ENCODE measurements at places on chromosomes 2 and 18.

GRCh38 chr18:79321625-79322405 is 73.9 kb upstream of the NFATC1 start:
- DNase-seq = no peak

GRCh38 chr2:51490576-51491234 is 458.8 kb upstream of the NRXN1 start:
- no peak for DNase-seq

DNA sequence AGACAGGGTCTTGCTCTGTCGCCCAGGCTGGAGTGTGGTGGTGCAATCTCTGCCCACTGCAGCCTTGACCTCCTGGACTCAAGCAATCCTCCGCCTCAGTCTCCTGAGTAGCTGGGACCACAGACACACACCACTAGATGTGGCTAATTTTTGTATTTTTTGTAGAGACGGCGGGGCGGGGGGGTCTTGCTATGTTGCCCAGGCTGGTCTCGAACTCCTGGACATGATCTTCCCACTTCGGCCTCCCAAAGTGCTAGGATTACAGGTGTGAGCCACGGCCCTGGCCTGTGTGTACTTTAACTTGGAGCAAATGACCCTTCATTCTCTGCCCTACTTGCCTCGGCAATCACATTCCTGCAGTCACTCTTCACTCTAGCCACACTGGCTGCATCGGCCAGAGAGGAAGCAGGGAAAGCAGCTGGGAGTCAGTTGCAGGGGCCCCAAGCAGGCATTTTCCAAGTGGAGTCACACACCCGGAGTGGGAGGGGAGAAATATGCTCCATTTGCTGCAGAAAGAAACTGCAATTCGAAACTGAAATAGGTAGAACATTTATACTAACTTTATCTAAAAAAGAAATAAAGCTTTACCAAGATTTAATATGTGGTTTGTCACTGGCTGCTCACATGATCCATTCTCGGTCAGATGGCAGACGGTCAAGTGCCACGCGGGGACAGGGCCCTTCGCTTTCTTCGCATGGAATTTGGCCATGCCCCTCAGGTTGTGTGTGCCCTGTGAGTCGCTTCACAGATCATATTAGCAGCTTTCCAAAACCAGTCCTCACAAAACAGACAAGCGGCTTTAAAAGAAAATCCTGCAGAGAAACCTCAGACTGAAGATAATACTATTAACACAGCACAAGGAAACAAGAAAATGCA is 37.1 kb downstream of the FAM161A start:
- no peak for DNase-seq

- no peak for DNase-seq
These were observed 307.8 kb downstream of the NDUFA10 start for GRCh38 chr2:239717319-239717675.

DNA sequence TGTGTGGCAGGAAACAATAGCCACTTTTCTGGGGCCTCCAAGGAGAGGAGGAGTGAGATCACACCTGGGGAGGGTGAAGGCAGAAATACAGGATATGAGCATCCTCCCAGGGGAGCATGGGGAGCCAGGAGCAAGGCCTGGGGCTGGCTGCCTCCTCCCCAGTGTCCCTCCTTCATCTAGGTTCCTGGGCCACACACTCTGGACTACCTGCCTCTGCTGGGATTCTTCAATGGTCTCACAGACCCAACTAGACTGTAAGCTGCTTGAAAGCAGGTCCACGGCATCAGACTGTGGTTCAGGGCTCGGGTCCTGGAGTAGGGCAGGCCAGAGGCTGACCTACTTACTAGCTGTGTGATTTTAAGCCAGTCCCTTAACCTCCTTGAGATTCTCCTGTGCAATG is 94.0 kb downstream of the MCFD2 start:
- no peak for DNase-seq

GRCh38 chr2:144514616-144515091 is 5.3 kb downstream of the ZEB2 start:
- DNase-seq = no peak

All from ovary (tissue), 10 donors.